ENCODE measurements at places on chromosomes 2 and 18.

DNA sequence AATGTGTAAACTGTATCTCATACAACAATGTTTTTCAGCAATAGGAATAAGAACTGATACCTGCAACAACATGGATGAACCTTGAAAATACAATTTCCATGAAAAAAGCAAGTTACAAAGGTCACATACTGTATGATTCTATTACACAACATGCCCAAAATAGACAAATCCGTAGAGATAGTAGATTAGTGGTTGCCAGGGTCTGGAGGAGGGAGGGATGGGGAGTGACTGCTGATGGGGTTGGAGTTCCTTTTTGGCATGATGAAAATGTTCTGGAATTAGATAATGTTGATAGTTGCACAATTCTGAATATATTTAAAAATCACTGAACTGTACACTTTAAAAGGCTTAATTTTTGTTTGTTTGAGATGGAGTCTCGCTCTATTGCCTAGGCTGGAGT, 33.8 kb downstream of the UBXN4 start:
- DNase-seq = no peak

DNA sequence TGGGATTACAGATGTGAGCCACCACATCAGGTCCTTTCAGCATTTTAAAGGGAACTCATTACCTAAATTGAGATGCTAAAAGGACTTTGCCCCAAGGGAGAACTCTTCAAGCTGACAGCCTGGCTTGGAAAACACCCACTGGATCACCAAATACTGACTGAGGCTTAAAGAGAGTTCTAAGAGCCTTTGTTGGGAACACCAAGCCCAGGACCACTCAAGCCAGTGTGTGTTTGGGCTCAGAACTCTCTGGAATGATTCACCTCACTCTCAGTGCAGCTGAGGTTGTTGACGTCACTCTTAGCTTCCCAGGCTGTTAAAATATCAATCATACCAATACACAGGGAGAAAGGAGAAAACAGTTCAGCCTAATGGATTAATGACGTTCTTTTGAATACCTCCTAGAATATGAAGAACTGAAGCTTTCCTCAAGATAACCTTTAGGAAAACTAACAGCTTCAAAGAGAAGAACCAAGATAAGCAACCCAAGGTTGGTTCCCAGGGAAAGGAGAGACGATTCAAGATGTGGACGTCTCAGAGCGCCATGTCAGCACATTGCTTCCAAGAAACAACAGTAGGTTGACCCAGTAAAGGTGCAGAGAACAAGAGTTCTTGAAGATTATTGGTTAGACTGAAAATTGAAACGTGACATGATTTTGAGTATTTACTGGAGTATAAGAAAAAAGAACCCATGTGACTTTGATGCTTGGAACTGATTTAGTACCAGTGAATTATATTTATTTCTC, 48.0 kb upstream of the MGAT4A start:
- peak; percentile 65 for DNase-seq

GRCh38 chr2:120729406-120730399, 6.0 kb upstream of the GLI2 start:
- DNase-seq = no peak

GRCh38 chr18:12474876-12475275, 67.1 kb downstream of the PRELID3A start:
- DNase-seq = no peak

DNA sequence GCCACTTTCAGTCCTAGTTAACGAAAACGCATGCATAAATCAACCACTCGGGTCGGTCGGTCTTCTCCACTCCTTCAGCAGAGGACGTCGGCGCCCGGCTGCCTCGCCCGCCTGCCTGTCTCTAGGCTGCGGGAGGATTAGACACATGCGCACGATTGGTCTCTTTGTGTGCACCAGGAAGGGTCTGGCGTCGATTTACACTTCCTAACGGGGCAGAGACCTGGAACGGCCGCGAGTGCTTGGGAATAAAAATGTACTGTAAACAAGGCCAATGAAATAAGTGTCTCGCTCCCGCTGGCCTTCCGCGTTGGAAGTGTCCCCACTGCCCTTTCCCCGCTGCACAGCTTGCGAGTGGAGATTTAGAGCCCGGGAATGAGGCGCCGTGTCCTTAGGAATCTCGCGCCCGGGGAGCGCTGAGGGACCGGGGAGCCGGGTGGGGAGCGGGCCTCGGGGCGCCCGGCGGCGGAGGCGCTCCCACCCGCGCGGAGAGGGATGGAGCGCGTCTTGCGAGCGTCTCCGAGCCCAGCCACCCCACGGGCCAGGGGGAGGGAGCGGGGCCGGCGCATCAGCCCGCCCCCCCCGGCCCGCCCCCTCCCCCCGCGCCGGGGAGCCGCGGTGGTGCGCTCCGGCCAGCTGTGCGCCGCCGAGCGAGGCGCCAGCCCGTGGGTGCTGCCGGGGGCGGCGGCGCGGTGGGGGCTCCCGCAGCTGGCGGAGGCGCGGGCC, at the start of gene DOK6:
DOK6 (plus strand) TSS at position 636 of the 723 bp plus-strand sequence.
- peak; percentile 51 for DNase-seq

GRCh38 chr2:98026927-98027522, 31.3 kb upstream of the TMEM131 start:
- DNase-seq = no peak
